ENCODE measurements at places on chromosomes 2 and 18.

GRCh38 chr2:217107480-217107879, 247.6 kb upstream of the TNP1 start:
- no peak for DNase-seq

DNA sequence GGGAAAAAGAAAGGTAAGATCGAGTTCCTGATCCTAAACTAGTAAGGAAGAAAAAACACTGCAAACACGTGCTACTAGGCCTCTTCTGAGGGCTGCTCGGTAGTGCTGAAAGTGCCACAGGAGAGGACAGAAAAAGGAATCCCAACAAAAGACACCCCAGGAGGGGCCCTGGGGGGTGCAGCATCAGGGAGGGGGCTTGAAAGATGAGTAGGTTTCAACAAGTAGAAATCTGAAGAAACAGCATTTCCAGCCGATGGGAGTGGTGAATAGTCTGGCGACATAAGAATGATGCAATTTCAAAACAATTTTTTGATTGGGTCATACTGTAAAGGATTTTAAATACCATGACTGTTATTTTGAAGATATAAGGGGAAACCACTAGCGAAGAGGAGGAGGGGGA, 98.6 kb downstream of the NOL10 start:
- DNase-seq = peak; percentile 11

GRCh38 chr2:175007510-175007909, 2.3 kb upstream of the CHN1 start:
- DNase-seq = no peak

DNA sequence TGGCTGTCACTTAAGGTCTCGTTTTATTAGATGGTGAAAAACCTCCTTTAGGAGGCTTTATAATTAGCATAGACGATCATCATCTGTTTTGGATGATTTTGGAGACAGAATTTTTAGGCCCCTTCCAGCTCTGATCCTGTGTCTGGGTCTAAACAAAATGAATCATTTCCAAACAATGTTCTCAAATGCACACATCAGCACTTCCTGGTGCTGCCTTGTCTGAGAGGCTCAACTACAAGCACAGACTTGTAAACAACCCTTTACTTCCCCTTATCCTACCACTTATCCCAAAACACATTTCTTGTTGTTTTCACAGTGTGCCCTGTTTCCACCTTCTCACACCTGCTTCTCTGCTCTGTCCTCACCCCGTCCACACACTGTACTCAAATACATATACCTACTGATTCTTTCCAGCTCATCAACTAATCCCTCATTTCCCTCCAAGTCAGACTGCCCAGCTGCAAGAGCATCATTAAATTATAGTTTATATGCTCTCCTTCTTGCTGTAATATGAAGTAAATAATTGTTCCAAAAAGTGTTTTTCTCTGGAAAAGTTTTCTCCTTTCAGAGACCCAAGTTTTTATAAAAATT, 71.2 kb upstream of the COL3A1 start:
- DNase-seq = no peak

DNA sequence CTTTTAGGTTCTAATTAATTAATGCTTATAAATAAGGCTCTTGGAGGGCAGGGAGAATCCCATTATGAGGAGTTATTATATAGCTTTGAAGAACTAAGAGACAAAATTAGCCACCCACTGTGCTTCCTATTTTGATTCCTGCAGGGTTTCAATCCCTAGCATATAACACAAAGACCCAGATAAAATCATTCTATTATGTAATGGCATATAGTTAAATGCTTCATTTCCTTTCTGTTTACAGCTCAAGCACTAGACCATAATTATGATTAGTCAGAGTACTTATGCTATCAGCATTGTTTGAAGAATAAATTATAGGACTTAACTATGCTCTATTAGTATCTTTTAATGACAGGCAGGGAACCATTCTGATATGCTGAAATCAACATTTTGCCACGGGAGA, 9.1 kb downstream of the GPR155 start:
- DNase-seq = no peak

- DNase-seq = peak; percentile 5
Observed at GRCh38 chr18:35716169-35716831, 134.8 kb downstream of the GALNT1 start.

- DNase-seq = no peak
Observed at GRCh38 chr2:167209784-167210183, 321.5 kb downstream of the XIRP2 start.

GRCh38 chr18:60149316-60149715, 223.3 kb downstream of the MC4R start:
- no peak for DNase-seq

DNA sequence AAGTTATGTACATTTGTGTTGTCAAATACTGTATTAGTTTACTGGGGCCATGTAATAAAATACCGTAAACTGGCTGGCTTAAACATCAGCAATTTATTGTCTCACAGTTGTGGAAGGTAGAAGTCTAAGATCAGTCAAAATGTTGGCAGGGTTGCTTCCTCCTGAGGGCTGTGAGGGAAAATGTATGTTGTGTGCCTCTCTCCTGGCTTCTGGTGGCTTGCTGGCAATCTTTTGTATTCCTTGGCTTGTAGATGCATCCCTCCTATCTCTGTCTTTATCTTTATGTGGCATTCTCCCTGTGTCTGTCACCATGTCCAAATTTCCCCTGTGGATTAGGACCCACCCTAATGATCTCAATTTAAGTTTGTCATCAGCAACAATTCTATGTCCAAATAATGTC, 37.0 kb upstream of the SLC30A6 start:
- no peak for DNase-seq

DNA sequence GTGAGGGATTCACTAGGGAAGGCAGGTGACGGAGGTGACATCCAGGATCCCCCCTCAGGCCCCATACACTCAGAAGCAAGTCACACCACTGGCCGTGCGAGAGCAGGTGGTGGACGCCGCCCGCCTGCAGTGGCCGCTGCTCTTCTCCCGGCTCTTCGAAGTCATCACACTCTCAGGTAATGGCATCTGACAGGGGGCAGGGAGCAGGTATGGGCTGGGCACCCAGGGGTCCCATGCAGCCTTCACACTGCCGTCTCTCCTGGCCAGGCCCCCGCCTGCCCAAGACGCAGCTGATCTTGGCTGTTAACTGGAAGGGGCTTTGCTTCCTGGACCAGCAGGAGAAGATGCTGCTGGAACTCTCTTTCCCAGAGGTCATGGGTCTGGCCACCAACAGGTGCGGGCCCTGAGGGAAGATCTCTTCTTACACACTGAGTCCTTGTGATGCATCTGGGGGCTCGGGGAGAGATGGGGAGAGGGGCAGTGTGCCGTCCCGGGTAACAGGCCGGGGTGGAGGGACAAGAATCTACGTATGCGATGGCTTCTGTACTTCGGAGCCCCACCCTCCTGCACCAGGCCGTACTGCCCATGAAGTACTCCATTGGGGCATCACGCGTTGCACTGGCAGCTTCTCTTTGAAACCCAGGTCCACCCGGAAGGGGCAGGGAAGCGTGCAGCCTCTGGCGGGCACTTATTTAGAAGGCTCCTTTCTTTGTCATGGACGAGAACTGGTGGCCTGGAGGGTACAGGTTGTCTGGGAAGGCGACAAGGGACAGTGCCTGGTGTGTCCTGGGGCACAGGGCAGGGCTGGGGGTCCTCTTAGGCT, 18.8 kb upstream of the GPR17 start:
- no peak for DNase-seq
